Right renal cortex interstitium (tissue), 3 donors: ENCODE measurements at places on chromosomes 1 and 21. TPM values are rescaled to one million over a fixed set of nuclear protein-coding genes. Genes with fewer than 3 reads are reported as not detected.

Gene OR6K3
- polyA plus RNA-seq = 0.12 TPM

Gene BTBD8
- 6.4 TPM for polyA plus RNA-seq

Gene CRB1
- 3.3 TPM for polyA plus RNA-seq

Gene NR5A2
- polyA plus RNA-seq = 2.2 TPM

Gene TMEM63A
- 41.0 TPM for polyA plus RNA-seq

Gene WLS
- polyA plus RNA-seq = 170 TPM

GRCh38 chr1:107900090-107900945 is 64.7 kb downstream of the VAV3 start:
- DNase-seq = no peak

DNA sequence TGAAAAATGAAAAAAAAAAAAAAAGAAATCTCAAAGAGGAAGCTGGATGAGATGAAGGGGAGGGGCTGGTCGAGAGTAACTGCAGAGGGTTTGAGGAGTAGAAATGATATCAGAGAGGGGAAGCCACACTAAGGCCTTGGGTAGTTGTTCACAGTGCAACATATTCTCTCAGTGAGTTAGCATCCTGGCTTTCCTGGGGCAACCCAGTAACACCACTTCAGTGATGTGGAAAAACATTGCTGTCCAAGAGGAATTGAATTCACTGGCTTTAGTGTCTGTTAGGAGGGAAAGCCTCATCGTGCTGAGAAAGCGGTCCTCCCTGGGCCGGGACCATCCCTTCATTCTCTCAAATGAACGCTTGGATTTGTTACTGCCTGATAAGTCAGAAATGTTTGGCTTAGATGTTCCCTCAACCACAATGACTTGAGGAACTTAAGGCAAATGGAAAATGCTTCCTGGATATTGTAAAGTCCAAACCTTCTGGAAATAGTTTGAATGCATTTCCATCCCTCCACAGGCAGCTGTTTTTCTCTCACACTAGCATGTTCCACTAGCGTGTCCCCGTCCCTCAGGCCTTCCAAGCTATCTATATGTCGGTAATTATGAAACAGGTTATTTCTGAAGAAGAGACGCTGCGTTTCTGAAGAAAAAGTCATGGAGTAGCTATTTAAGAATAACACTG is 12.2 kb downstream of the TGFB2 start:
- no peak for DNase-seq

GRCh38 chr1:15455522-15455921 is 1.0 kb upstream of the CELA2A start:
- no peak for DNase-seq

DNA sequence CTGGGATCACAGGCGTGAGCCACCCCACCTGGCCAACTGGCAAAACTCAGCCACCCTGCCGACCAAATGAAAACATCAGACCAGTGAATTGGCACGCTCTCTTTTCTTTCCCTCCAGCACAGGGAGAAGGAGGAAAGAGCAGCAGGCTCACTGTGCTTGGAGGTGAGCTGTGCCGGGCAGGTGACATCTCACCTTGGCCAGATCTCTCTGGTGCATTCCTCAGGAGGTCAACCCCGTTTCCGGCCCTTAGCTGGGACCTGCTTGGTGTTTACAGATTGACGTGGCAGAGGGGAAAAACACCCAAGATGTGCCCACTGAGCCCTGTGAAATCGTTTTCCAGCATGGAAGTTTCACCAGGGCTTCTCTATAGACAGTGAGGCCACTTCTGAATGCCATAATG is 45.1 kb downstream of the TMEM51 start:
- no peak for DNase-seq

GRCh38 chr21:29177800-29178199 is 47.4 kb downstream of the MAP3K7CL start:
- no peak for DNase-seq

GRCh38 chr1:38018864-38019343 is 6.4 kb downstream of the UTP11 start:
- no peak for DNase-seq
